ENCODE measurements at places on chromosomes 1 and 21.

DNA sequence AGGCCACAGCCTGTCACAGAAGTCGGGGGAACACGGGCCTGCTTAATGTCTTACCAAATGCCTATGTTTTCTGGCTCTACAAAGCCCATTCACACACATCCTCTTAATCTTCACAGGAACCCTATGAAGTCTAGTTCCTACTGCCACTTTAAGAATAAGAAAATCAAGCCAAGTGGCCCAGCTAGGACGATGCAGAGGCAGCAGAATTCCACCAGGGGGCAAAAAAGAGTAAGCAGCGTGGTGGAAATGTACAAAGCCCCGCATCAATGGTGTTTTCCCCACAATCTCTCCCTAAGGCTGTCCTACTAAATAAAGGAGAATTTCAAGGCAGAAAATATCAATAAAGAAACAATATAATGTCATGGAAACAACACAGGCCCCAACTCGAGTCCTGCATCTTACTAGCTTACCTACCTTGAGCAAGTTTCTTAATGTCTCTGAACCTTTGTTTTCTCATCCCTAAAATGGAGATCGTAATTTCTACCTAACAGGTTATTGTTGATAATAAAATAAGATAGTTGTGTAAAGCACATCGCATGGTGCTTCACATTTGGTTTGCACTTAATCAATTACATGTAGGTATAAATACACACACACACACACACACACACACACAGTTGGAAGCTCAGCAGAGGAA lies 21.4 kb downstream of the SEC16B start:
- DNase-seq = peak; percentile 91

DNA sequence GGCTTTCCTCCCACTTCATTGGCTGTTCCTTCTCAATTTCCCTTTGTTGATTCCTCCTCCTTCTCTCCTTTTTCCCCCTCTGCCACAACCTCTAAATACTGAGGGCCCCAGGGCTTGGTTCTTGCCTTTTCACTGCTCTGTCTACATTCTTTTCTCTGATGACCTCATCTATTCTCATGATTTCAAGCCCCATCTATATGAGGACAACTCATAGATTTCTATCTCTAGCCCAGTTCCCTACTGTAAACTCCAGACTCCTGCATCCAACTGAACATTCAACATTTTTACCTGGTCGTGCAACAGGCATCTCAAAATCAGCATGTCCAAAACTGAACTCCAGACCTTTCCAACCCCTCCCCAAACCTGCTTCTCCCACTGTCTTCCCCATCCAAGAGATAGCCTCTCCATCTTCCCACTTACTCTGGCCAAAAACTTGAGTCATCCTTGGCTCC lies 11.5 kb upstream of the SLC9A1 start:
- no peak for DNase-seq

DNA sequence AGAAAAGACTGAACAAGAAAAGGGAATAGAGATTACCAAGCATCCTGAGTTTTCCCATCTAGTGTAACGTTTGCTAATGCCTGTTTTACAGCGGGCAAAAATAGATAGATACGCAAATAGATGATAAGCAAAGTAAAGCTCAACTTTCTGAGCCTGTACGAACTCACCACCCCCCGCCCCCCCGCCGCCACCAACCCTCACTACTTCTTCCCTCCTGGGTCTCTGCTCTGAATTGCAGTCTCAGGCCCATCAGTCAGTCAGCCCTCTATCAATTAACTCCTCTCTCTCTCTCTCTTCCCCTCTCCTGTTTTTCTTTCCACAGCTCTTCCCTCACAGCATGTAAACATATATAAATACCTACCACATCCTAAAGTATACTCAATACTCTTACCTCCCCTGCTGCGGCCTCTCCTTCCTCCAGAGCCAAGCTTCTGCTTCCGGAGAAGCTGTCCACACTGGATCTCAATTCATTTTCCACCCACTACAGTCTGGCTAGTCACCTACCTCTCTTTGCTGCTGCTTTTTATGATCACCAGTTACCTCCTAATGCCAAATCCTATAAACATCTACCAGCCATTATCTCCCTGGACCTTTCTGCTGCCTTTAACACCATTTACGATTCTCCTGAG lies 64.6 kb downstream of the CAPN2 start:
- DNase-seq = no peak

DNA sequence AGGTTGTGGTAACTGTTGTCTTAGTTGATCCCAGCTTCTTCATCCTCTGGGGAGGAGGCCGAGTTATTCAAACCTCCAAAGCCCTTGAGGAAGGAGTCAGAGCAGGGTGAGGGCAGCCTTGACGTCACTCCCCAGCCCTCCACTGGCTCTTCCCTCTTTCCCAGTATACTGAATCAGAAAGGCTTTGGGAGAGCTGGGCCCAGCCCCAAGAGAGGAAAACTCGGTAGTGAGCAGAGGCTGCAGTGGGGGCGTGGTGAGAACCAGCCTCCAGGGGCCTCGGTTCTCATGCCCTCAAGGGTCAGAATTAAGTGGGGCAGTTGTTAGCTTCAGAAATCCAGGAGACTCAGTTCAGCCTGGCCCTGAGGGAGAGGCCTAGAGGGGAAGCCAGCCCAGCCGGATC lies 1.8 kb upstream of the GJA4 start:
- no peak for DNase-seq

GRCh38 chr1:21931171-21932093 lies 5.7 kb downstream of the HSPG2 start:
- DNase-seq = no peak

DNA sequence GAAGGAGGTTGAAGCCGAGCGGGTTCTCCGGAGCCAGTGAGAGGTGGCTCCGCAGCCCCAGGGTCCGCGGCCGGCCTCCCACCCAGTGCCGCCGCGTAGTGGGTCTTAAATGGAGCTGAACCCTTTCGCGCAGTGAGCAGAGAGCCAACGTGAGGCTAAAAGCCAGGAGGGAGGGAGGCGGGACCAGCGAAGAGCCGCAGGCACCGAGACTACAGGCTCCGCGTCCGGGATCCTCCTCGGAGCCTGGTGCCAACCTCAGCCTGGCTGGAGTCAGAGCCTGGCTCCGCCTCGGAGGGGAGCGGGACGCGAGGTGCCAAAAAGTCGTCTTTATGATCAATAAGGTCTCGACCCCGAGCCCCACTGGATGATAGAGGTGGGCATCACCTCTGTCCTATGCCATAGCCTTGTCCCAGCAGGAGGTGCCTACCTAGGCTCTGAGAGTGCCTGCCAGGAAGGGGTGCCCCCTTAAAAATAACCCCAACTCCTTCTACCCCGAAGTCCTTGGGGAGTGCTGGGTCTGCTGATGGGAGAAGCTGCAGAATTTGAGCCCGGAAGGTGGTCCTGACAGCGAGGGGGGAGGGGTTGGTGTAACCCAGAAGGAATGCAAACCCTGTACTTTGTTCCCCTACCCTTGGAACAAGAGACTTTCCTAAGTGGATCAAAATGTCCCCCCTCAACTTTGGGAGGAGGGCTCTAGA lies 1.6 kb downstream of the IGSF21 start:
- peak; percentile 81 for DNase-seq
